RPMI7951 (cell line): ENCODE measurements at places on chromosomes 3 and 15.

- no peak for DNase-seq
Observed at GRCh38 chr3:41194701-41195100, 4.6 kb upstream of the CTNNB1 start.

DNA sequence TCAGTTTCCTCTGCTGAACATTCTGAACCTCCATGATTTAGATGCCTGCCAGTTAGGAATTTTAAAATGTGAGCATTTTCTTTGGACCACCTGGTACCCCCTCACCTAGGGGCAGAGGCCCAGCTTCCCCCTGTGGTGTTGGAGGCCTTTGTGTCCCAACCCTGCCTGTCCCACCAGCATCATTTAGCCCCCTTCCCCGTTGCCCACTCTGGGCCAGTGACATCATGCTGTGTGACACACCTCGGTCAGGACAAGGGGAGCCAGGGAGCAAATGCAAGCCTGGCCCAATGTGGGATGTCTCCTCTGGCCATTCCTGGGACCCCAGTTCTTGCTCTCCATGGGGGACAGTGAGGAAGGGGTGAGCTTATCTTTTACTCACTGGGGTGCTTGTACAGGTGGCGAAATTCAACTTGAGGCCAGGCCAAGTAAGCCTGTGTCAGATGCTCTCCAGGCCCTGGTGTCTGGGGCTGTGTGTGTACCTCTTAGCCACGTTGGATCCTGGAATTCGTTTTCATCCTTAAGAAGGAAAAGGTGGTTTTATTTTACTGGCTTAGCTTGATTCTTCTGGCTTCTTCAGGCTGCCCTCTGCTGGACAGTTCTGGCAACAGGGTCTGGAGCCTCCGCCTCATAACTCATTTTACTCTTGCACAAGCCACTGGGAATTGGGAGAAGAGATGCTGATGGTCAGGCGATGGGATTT, 49.7 kb upstream of the MYZAP start:
- DNase-seq = peak; percentile 68

- DNase-seq = no peak
Observed at GRCh38 chr3:125440559-125440955, 65.4 kb upstream of the ZNF148 start.

DNA sequence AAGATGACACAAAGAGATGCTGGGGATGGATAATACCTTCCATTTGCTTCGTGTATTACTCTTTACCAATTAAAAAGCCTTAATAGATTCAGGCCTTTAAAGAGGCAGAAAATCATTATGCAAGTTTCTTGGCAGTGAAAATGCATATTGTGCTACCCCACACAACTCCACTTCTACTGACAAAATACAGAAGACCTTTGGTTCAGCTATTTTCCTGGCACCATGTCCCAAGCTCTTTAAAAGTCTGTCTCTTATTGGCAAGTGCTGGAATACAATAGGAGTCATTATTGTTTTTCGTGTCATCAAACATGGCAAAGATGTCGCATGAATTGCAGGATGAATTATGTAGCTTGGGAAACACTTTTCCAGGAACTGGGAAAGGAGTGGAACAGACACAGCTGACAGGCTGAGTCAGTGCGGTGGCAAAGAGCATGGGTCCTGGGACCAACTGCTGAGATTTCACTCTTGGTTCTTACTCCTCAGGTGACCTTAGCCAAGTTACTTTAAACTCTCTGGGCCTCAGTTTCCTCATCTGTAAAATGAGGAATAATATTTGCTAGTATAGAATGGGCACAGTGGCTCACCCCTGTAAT, 5.5 kb upstream of the TSPAN3 start:
- peak; percentile 5 for DNase-seq

DNA sequence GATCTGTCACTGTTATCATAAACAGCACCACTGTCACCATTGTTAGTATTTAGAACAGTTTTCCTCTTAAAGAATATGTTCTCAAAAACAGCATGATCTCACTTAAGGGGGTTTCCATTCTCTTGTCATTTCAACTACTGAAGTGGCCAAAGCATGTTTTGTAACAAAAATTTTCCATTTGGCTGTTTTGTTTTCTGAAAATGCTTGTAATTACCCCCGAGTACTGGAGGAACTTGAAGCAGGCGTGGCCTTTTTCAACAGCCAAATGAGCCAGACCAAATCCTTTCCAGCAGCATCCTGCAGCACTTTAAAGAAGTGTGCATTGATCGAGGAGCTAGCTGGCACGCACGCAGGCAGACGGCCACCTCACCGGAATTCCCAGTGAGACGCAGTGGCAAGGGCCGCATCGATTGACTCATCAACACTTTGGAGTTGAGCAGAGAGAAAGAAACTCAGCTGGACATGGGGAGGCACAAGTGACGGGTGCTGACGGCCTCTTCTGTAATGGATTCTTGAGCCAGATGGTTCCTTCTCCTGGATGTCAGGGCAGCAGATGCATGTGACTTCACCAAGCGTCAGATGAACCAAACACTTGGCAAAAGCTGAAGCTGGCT, 234.3 kb upstream of the IGF1R start:
- peak; percentile 44 for DNase-seq

DNA sequence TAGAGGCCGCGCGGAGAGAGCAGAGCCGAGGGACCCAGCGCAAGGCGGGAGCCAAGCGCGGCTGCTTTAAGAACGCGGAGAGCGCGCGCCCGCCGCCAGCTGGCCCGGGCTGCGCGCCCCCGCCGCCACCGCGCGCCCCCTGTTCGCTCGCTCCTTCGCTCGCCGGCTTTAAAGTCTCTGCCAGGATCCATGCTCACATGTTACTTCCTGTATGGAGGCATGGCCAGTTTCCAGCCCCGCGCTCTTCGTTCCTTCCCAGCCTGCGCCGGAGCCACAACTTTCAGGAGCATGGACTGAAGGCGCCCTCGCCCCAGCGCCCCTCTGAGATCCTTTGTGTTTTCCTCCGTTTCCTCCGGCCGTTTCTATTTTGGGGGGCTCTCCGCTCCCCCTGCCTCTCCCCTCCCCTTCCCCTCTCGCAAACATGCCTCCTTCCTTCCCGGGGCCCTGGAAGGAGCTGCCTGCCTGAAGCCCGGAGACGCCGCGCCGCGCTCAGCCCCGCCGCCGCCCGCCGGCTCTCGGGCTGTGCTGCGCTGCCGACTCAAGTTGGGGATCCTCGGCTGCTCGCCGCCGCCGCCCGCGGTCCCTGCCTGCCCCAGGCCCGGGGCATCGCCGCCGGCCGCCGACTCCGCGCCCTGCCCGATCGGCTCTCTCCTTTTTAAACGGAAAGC, at the start of gene PTPRG:
TSS of gene PTPRG (plus strand) at position 198 of the 668 bp plus-strand sequence. CDS start 717 bp downstream, outside the sequence.
- peak; percentile 95 for DNase-seq

DNA sequence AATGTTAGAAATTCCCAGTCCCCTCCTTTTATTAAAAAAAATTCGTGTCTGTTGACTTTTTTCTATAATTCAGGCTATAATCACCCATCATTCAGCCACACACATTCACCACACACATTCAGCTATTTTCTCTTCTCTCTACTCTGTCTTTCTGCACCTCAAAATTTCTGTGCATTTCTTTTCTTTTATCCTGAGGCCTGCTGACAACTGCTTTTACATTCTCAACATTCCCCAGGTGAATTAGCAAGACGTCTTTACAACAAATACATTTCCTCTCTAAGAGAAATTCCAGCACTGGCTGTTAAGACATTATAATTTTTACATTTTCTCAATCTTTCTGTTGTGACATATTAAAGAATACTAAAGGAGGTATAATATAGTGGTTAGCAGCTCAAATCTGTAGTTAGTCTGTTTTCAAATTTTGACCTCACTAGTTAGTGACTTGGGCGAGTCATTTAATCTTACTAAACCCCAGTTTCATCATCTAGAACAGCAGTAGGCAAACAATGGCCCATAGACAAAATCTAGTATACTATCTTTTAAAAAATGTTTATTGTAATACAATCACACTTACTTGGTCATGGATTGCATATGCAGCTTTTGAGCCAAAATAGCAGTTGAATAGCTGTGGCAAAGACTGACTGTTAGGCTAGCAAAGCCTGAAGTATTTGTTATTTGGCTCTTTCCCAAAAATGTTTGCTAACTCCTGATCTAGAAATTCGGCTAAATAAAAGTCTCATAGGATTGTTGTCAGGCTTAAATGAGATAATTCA, 350.7 kb downstream of the NSUN3 start:
- DNase-seq = no peak

DNA sequence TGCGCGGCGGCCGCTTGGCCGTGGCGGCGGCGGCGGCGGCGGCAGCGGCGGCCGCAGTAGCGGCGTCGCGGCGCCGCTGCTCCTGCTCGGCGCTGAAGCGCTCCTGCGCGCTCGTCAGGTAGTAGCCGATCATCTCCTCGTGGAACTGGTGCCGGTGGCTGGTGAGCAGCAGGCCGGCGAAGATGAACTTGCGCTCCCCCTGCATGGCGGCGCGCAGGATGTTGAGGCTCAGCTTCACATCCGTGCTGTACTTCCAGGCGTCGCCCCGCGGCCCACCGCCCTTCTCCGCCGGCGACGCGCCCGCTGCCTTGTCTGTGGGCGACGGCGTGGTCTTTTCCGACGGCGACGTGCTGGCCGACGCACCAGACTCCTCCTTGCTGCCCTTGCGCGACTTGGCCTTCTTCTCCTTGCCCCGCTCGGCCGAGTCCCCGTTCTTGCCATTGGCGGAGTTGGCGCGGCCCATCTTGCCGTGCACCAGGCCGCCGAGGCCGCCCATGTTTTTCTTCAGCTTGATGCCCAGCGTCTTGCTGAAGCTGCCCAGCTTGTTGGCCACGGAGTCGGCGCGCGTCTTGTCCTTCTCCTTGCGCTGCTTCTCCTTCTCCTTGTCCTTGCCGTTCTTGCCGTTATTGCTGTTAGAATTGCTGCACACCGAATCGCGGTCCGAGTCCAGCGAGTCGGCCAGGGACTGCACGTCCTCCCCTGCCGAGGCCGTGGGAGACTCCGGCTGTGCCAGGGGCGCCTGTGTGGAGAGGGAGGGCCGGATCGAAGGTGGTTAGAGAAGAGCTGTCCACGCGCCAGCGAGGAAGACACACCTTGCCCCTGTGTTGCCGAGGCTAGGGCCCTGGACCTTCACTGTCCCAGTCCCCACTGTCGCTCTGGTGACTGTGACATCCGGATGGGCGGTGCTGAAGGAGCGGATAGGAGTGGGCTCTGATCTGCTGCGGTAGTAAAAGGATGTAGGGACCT, 157.6 kb downstream of the KLF13 start:
- DNase-seq = no peak

DNA sequence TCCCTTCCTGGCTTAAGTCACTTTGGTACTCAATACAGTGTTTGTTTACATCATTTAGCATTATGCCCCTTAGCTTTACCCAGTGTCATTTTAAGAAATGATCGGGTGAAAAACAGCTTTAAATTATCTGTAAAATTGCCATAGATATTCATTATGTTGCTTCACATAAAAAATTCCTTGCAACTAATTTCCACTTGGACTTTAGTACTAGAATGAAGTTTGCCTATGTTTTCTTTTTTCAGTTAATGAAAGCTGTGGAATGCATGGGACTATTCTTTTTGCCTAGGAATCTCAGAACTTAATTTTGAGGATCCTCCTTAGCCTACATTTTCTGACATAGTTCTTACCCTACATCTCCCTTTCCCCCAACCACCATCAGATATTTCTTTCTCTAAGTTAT, 38.4 kb downstream of the CCNL1 start:
- no peak for DNase-seq

DNA sequence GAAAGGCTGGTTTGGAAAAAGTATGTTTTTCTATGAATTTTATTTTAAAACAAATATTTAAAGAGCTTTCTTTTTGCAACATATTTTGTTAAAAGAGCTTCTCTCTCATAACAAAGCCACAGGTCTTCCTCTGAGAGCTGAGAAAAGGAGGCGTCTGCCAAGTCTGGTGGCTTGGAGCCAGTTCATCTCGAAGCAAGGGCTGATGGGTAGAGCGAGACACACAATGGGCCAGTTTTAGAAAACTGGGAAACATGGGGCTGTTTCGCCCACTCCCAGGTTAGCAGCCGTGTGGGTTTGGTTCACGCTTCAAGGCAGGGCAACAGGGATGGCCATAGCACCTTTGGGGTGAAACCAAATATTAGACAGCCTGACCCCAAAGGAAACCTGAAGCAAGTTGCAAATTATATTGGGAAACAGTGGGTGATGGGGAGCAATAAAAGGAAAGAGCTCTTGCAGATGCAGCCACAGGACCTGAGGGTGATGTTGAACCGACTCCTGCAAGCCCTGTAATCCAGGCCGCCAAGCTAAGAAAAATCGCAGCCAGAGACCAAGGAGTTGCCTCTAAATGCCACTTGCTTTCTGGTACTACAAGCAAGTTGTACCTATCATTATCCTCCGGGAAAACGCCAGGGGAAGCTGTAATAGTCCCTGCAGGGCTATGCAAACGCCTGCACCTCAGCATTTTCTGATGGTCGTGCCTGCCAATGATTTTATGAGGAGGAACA, 88.4 kb upstream of the GALNT15 start:
- no peak for DNase-seq

GRCh38 chr15:99010768-99011167, 3.2 kb upstream of the PGPEP1L start:
- DNase-seq = no peak

DNA sequence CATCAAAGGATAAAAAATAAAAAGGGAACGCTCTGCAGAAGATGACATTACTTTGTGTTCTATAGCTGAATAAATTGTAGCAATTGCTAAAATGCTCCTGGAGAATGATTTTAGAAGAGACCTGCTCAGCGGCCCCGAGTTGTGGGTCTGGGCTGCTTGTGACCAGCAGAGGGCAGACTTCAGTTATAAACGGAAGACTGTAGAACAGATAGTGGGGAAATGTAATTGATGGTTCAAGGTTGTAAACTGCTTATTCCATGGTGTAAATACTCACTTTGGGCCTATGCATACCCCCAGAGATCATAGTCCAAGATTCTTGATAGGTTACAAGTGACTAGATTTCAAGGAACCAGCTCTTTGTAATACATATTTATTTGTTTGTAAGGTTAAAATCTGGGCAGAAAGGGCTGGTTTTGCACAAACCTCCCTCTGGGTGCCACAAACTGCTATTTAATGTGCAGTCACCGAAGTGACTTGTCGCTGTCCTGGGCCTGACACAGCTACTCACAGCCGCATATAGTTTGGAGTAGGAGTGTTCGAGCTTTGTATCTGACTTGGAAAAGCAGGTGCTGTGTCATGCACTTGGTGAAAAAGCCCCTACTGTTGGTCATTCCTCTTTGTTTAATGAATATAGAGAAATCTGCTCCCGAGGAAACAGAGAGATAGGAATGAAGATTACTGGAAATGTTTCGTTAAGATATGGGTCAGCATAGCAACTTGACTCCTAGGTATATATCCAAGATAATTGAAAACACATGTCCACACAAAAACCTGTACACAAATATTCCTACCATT, 34.7 kb upstream of the NDUFB4 start:
- DNase-seq = peak; percentile 67

- no peak for DNase-seq
Observed at GRCh38 chr3:133514418-133514817, 59.1 kb upstream of the CDV3 start.

GRCh38 chr15:73851689-73852088, 21.7 kb upstream of the TBC1D21 start:
- DNase-seq = peak; percentile 66

GRCh38 chr3:120780977-120781376, 38.4 kb downstream of the GTF2E1 start:
- DNase-seq = peak; percentile 93

DNA sequence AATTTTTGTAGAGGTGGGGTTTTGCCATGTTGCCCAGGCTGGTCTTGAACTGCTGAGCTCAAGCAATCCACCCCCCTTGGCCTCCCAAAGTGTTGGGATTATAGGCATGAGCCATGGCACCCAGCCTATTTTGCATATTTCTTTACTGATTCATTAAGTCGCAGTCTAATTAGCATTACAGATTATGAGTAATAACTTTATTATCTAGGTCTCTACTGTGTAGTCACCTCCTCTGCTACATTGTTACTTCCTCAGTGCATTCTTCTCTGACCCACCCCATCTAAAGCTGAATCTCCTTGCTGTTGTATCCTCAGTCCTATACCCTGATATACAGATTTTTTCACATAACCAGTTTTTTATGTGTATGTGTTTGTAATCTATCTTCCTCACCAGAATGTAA, 61.7 kb downstream of the TFDP2 start:
- DNase-seq = peak; percentile 61

GRCh38 chr15:92812271-92812670, 87.9 kb upstream of the CHD2 start:
- no peak for DNase-seq
